ENCODE measurements at places on chromosomes 1 and 21.

DNA sequence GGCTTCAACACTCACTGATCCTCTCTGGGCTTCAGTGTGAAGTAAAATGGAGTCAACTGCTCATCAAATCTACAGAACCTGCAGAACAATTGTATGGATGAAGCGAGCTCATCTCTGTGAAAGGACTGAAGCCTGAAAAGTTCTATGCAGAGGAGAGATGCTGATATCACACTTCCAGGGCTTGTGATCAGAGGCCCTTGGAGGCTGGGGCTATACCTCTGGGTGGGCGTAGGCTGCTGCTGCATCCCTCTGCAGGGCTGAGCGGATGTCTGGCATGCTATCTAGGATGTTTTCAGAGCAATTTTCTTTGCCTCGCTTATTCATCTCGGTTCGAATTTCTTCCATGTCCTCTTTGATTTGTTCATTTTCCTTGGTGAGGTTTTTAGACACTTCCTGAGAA, 17.6 kb downstream of the OLFML2B start:
- DNase-seq: no peak

- DNase-seq: no peak
Observed at GRCh38 chr21:27647921-27648320, 681.0 kb upstream of the ADAMTS5 start.

- no peak for DNase-seq
Observed at GRCh38 chr1:10353282-10353681, 45.6 kb upstream of the PGD start.

- no peak for DNase-seq
Observed at GRCh38 chr21:38721958-38722357, 83.8 kb upstream of the ETS2 start.
